ENCODE measurements at places on chromosomes 12 and 14.

DNA sequence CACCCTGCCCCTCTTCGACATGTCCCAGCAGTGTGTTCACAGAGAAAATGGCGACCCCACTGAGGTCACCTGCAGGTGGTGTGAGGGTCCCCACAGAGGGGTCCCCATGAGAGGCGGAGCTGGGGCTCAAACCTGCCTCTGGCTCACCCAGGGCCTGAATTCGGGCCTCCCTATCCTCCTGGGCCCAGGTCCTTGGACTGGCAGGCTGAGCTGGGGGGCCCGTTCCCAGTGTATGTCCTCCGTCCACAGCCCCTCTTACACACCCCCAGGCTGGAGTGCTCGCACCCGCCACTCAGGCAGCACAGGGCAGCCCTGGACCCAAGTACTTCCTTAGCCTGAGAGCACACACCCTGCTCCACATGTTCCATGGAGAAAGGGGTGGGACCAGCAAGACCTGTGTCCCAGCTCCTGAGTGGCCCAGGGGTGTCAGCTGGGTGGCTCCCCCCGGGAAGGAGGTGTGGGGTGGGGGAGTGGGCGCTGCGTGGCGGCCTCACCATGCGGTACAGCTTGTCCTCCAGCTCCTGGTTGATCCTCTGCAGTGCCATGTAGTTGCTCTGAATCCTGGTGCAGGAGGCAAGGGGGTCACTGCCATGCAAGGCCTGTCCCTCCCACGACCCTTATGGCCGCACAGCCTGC lies 42.6 kb downstream of the BEGAIN start:
- DNase-seq = no peak
- H3K27me3 ChIP-seq = peaks cover 6% of the 10 kb centered on the region
- H3K27ac ChIP-seq = no peak overlapping the region
- no peaks in the 10 kb centered on the region for H3K36me3 ChIP-seq
- H3K4me3 ChIP-seq = no peak overlapping the region

GRCh38 chr12:69211160-69211559 lies 28.2 kb upstream of the CPSF6 start:
- no peaks in the 10 kb centered on the region for H3K27me3 ChIP-seq
- no peak for DNase-seq
- H3K27ac ChIP-seq = no peak overlapping the region
- no peaks in the 10 kb centered on the region for H3K4me1 ChIP-seq

DNA sequence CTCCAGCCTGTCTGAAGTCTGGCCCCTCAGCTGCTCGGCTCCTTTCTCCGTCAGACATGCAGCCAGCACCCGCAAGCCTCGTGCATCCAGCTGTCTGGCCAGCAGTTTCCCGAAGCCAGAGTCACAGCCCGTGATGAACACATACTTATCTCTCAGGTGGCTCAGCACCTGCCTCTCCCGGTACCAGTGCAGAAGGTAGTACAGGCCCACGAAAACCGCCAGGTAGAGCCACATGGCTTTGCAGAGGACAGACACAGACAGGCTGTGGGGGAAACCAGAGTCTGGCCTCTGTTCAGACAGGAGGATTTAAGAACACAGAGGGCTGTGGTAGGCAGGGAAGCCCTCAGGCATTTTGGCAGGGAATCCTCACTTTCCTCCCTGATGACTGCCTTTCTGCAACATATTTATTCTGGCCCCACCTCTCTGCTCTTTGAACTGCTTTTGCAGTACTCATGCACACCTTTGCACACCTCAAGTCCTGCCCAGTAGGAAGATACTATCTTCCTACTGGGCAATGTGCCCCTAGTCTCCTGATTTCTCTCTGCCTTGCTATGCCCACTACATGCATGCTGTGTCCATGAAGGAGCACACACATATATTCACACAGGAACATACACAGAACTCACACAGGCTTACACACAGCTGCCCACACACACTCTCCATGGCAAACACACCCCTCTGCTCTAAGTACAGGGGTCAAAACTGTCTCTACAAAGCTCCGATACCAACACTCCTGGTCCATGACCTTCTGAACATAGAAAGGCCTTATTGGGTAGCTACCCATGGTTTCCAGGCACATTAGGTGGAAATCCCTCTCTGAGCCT lies at the start of gene RDH16:
Gene RDH16 (minus strand): TSS at position 380 of the 824 bp plus-strand sequence. CDS start 146 bp downstream, at position 234.
- no peaks in the 10 kb centered on the region for H3K4me1 ChIP-seq
- no peaks in the 10 kb centered on the region for H3K36me3 ChIP-seq
- H3K27me3 ChIP-seq = no peaks in the 10 kb centered on the region
- H3K27ac ChIP-seq = no peak within 1 kb of the TSS

- no peaks in the 10 kb centered on the region for H3K27me3 ChIP-seq
- no peak overlapping the region for H3K4me3 ChIP-seq
- peaks cover 5% of the 10 kb centered on the region for H3K4me1 ChIP-seq
- H3K27ac ChIP-seq = no peak overlapping the region
- H3K36me3 ChIP-seq = no peaks in the 10 kb centered on the region
These were observed 446.7 kb upstream of the TMEM132C start for GRCh38 chr12:127820271-127820670.

DNA sequence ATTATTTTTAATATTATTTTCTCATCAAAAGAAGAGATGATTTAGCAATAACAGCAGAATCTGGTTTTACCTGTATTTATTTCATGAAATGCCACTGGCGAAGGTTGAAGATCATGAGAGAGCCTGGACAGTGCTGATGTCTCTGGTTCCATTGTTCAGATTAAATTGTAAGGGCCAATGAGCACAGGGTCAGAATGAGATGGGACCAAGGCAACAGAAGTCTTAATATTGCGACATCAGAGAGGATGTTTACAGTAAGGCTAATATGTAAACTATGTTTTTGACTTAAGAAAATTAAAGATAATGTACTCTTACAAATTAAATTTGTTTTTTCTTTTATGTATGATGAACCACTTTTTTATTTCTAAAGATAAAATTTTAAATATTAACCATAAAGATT lies 35.2 kb upstream of the KLRD1 start:
- H3K4me3 ChIP-seq = no peak overlapping the region
- H3K4me1 ChIP-seq = no peaks in the 10 kb centered on the region
- no peak overlapping the region for H3K27ac ChIP-seq
- no peaks in the 10 kb centered on the region for H3K27me3 ChIP-seq
- H3K36me3 ChIP-seq = no peaks in the 10 kb centered on the region

GRCh38 chr14:55665067-55665675 lies 85.2 kb downstream of the KTN1 start:
- H3K36me3 ChIP-seq = peaks cover 18% of the 10 kb centered on the region
- no peak overlapping the region for H3K27ac ChIP-seq
- H3K4me1 ChIP-seq = no peaks in the 10 kb centered on the region
- no peak overlapping the region for H3K4me3 ChIP-seq

DNA sequence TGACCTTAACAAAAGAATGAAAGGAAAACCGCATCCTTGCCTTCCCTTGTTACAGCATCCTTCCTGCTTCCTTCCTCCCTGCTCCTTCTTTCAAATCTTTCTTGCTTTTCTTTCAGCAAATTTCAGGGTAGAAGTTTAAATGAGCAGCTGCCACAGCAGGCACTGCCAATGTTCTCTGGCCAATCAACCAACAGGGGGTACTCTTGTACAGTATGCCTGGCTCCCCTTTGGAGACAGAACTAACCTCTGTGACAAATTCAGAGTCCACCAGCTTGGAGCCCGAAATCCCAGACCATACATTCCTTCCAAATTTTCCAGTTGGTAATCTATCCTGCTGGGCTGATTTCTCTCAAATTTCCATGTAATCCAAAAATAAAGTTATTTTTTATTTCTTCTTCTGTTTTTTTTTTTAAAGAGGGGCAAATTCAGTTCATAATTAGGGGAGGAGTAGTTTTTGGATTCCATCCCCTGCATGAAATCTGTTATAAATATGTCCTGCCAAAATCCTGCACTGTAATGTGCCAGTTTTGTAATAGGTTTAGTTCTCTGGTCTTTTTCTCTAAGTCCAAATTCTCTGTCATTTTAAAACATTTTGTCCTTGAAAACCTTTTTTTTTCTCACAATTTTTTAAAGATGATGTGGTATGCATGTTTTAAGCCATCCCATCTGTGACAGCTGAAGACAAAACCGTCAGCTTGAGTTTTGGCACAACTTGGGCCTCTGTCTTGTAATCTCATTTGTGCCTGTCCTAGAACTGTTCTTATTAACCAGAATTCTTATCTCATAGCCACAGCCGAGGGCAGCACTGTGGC lies 610.0 kb upstream of the LMO3 start:
- DNase-seq = no peak
- H3K27ac ChIP-seq = no peak overlapping the region
- no peaks in the 10 kb centered on the region for H3K4me1 ChIP-seq
- no peaks in the 10 kb centered on the region for H3K27me3 ChIP-seq
- H3K36me3 ChIP-seq = no peaks in the 10 kb centered on the region
- no peak overlapping the region for H3K4me3 ChIP-seq

DNA sequence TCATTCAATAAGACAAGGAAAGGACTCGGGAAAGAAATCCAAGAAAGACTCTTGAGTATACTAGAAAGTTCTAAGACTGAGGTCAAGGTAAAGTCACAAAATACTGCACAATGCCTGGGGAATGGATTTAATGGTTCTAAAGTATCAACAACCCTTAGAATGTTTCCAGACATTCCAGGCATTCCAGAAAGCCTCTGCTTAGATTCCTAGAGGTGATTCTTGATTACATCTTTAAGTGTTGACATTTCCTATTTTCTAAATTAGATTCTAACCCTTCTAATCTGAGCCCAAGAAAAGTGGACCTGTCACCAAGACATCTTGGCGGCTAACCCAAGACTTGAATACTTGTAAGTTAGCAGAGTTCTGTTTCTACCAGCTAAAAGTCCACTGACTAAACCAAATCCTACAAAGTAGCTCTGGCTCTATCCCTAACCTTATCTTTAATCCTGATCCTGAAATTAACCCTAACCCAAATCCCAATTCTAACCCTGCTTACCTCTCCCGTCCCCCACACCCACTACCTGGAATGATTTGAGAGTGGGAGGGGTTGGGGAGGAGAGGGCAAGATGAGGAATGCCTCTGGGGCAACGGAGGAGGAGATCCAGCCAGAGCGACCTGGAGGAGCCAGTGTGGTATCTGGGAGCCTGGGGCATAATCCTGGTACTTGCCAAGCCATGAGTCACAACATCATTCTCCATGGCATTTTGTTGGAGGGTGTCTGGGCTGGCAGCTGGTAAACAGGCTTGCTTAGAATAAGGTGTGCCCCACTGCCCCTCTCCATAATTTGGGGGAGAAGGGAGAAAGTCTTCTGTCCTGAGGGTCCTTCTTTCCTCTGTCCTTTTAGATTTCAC lies 93.4 kb upstream of the HOXC13 start:
- no peaks in the 10 kb centered on the region for H3K27me3 ChIP-seq
- H3K4me1 ChIP-seq = peaks cover 3% of the 10 kb centered on the region
- H3K4me3 ChIP-seq = no peak overlapping the region
- H3K36me3 ChIP-seq = no peaks in the 10 kb centered on the region
- H3K27ac ChIP-seq = no peak overlapping the region
- no peak for DNase-seq

GRCh38 chr12:114919479-114919878 lies 235.5 kb upstream of the TBX3 start:
- no peaks in the 10 kb centered on the region for H3K36me3 ChIP-seq
- no peak overlapping the region for H3K4me3 ChIP-seq
- H3K27ac ChIP-seq = no peak overlapping the region
- H3K27me3 ChIP-seq = no peaks in the 10 kb centered on the region
- H3K4me1 ChIP-seq = no peaks in the 10 kb centered on the region
- DNase-seq = no peak

DNA sequence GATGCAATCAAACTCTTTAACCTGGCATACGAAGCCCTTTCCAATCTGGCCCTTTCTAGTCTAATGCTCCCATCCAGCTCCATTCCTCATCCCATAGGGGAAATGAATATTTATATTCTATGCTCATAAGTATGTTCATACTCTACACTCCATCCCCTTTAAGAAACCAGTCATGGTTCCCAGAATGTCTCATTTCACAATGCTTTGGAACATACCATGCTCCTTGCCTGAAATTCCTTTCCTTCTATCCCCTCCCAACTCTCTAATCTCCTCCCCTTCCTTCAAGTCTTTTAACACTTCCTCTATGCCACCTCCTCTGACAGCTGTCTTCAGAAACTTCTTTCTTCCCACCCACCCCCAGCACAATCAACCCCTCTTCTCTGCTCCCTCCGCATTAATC lies 207.0 kb upstream of the CAND1 start:
- H3K27ac ChIP-seq = no peak overlapping the region
- no peaks in the 10 kb centered on the region for H3K4me1 ChIP-seq

DNA sequence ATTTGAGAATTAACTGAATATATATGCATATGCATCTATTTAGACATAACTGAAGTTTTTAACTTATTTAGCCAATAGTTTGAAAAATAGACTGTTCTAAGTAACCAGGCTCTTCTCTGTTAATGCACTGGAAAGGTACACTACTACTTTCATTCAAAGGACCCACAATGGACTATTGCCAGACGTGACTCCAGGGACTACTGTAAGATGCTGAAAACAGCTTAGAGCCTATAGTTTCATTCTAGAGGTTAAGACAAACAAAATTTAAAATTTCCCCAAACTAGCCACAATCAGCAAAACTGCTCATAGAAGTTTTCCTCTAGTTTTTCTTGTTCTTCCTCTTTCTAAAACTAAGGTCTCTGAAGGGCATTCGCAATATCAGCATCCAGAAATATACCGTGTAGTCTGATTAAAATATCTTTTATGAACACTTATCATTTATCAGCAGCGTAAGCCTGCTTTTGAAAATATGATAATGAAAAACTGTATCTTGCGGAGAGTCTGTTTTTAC lies 10.4 kb downstream of the APPL2 start:
- no peaks in the 10 kb centered on the region for H3K4me1 ChIP-seq
- no peak for DNase-seq
- H3K36me3 ChIP-seq = peaks cover 10% of the 10 kb centered on the region

DNA sequence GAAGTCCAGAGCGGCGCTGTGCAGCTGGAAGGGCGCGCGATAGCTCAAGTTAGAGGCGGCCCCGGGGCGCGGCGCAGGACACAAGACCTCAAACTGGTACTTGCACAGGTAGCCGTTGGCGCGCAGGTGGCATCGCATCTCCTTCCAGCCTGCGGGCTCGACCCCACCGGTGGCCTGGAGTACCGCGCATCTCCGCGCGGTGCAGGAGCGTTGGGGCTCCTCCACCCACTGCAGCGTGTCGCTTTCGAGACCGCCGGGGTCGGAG lies 553 bp downstream of the CLEC14A start:
- H3K27me3 ChIP-seq = peaks cover 58% of the 10 kb centered on the region
- peak overlapping the region; percentile 66 for H3K4me3 ChIP-seq
- no peaks in the 10 kb centered on the region for H3K36me3 ChIP-seq
- peaks cover 9% of the 10 kb centered on the region for H3K4me1 ChIP-seq
